ENCODE measurements at places on chromosomes 7 and 10. TPM values are rescaled to one million over a fixed set of nuclear protein-coding genes. Genes with fewer than 3 reads are reported as not detected.

- no peak overlapping the region for H3K27ac ChIP-seq
- no peaks in the 10 kb centered on the region for H3K4me1 ChIP-seq
- DNase-seq, result no peak
- no peak overlapping the region for H3K4me3 ChIP-seq
- H3K27me3 ChIP-seq, result no peaks in the 10 kb centered on the region
Measured at GRCh38 chr10:85026878-85027467, 698.6 kb downstream of the CCSER2 start.

The ANKRD30A gene
- not detected for total RNA-seq

GRCh38 chr10:3159152-3159551 lies 13.4 kb downstream of the PITRM1 start:
- H3K4me3 ChIP-seq, result no peak overlapping the region
- no peak for DNase-seq
- no peaks in the 10 kb centered on the region for H3K27me3 ChIP-seq
- H3K4me1 ChIP-seq, result no peaks in the 10 kb centered on the region

- no peaks in the 10 kb centered on the region for H3K27me3 ChIP-seq
- H3K36me3 ChIP-seq, result no peaks in the 10 kb centered on the region
- no peak for DNase-seq
- H3K4me1 ChIP-seq, result no peaks in the 10 kb centered on the region
- no peak overlapping the region for H3K27ac ChIP-seq
- H3K4me3 ChIP-seq, result no peak overlapping the region
Measured at GRCh38 chr10:131690805-131691239, 210.0 kb upstream of the PPP2R2D start.

The ASZ1 gene
- not detected for total RNA-seq

The ZNF438 gene
- 4.4 TPM for total RNA-seq

The UTF1 gene
- not detected for total RNA-seq

DNA sequence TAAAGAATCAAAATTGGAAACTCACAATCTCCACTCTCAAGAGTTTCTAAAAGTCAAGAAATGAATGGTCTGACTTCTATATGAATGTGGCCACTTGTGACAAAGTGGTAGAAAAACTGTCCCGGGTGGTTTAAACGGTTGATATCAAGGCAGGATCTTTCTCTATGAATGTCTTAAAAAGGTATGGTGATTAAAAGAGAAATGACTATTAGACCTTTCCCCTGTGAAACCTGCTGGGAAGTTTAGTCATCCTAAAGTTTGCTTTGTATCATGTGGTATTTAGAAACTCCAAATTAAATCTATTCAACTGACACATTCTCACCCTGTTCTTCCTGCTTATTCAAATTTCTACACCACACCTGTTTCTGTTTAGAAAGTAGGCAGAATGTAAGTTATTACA lies 492.5 kb downstream of the XPNPEP1 start:
- H3K4me1 ChIP-seq, result no peaks in the 10 kb centered on the region
- H3K27ac ChIP-seq, result no peak overlapping the region
- no peak for DNase-seq
- H3K27me3 ChIP-seq, result no peaks in the 10 kb centered on the region
- H3K4me3 ChIP-seq, result no peak overlapping the region

Data from transverse colon (tissue), 4 donors.